ENCODE measurements at places on chromosomes 3 and 15.
A peak's percentile ranks its signal among the peaks of the same experiment; 100 is the strongest.

GRCh38 chr3:43217633-43218032, 68.7 kb upstream of the SNRK start:
- DNase-seq = no peak

- DNase-seq = no peak
These were observed 85.0 kb downstream of the HES1 start for GRCh38 chr3:194220901-194221326.

GRCh38 chr3:164577667-164578210, 500.6 kb downstream of the SI start:
- DNase-seq = no peak

DNA sequence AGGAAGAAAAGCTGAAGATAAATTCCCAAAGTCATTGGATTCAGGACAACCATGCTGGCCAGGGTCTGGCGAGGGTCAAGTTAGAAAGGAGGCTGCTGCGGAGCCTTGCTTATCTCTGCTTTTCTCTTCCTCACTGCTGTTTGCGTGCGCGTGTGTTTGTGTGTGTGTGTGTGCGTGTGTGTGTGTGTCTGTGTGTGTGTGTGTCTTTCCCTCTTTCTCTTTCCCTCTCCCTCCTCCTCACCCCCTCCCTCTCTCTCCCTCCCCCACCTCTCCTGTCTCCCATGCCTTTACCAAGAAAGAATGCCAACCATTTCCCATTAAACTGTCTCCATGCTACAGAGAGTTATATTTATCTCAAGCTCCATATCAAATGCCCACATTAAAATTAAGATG, at the start of gene COLQ:
Gene COLQ, minus strand, starts transcription at position 134 of the 393 bp plus-strand sequence. Its CDS starts 81 bp downstream, at position 53.
- DNase-seq = no peak

DNA sequence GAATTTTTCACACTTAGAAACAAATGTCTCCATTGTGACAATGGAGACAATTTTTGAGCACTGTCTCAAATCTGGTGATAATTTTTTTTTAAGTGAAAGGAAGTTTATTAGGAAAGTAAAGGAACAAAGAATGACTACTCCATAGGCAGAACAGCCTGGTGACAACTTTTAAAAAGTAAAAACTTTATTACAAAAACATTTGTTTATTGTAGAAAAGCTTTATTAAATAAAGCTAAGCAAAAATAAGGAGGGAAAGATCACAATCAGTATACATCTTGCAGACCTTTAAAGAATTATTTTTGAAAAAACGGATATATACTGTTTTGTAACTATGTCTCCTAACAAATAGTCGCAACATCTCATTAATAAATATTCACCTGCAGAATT, 688 bp upstream of the OXSM start:
- no peak for DNase-seq

- no peak for DNase-seq
These were observed 139.8 kb downstream of the RAB11A start for GRCh38 chr15:66008940-66009562.

DNA sequence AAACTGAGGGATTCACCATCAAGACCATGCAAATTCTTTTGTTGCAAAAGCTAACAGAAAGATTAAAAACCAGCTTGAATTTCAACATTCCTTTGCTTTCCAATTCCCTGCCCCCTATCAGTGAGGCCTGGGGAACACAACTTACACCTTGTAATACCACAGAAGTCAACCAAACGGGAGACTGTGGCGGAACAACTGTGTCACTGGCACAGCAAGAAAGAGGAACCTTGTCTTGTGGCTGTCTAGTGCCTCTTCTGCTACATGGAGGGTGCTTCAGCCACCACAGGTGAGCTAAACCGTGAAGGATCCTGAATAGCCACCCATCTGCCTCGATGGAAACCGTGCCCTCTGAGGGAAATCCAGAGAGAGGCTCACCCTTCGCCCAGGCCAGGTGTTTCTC, 11.4 kb downstream of the CCDC12 start:
- DNase-seq = no peak

- DNase-seq = no peak
These were observed 37.1 kb downstream of the SEMA3G start for GRCh38 chr3:52407779-52408178.

DNA sequence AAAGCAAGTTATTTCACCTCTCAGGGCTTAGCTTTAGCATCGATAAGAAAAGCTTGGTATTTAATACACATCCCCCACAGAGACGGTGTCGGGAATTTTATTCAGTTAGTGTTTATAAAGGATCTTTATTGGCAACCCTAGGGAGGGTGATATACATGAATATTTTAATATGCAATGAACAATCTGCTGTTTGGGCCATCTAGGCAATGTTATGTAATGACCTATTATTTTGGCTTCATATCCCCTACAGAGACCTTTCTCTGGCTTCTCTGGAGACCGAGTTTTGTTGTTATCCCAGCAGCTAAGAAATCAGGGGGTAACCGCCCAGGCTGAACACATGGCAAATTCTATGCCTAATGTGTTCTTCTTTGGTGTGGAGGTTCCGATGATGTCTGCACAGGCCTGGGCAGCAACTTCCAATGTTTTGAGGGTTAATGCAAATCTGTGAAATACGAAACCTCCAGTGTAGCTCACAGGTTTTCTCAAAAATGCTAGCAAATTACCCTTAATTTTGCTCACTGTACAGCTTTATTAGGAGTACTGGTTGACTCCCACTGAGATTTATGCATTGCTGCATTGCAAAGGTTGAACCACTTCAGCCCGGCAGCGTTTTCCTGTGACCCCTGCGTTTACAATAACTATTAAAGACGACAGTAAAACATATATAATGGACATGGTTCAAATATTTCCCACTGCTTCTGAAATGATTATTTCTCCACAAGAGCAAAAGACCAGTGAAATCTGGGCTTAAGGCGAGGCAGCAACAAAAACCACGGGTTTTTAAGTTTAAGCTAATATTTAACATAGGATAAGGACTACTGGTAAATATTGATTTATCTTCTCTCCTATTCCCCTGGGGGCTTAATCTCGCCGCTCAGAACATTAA, 298.3 kb upstream of the NR2E3 start:
- no peak for DNase-seq

- DNase-seq = no peak
These were observed 14.1 kb upstream of the SHF start for GRCh38 chr15:45201869-45202268.

GRCh38 chr15:75149867-75150709, 51.6 kb upstream of the C15orf39 start:
- no peak for DNase-seq

GRCh38 chr3:197680955-197681521, 55.7 kb downstream of the RUBCN start:
- no peak for DNase-seq

DNA sequence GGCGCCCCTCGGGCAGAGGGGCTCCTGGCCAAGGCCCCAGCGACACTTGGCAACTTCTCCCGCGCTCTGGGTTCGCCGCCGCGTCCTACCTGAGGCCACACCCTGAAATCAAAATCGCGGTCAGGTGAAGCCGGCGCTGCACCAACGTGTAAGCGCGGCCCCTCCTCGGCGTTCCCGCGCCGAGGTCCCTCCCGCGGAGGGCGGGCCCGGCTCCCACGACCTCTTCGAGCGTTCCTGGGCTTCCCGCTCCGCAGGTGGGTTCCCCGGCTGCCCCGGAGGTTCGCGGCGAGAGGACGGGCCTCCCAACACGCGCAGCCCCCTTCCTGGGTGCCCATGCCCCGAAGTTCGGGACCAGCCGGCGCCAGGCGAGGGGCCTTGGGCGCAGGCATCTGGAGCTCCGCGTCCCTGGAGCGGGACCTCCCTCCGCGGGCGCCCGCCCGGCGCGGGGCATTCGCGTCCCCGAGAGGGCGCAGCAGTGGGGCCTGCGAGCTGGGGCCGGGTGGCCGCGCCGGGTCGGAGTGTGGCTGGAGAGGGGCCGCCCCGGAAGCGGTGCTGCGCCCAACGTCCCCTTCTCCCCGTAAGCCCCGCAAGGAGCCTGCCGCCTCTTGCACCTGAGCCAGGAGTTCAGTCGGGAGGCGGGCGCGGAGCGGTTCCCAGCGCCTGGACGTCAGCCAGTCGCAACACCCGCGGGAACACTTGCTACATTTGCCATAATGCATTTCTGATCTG, 13.7 kb downstream of the PAK6 start:
- no peak for DNase-seq

- peak; percentile 16 for DNase-seq
These were observed 7.8 kb downstream of the EIF1B start for GRCh38 chr3:40317061-40317855.

- no peak for DNase-seq
These were observed 664 bp upstream of the LARP6 start for GRCh38 chr15:70854666-70854976.

GRCh38 chr3:31661993-31662670, 129.4 kb downstream of the STT3B start:
- DNase-seq = no peak

- DNase-seq = no peak
These were observed 10.6 kb downstream of the FBN1 start for GRCh38 chr15:48634893-48635292.

DNA sequence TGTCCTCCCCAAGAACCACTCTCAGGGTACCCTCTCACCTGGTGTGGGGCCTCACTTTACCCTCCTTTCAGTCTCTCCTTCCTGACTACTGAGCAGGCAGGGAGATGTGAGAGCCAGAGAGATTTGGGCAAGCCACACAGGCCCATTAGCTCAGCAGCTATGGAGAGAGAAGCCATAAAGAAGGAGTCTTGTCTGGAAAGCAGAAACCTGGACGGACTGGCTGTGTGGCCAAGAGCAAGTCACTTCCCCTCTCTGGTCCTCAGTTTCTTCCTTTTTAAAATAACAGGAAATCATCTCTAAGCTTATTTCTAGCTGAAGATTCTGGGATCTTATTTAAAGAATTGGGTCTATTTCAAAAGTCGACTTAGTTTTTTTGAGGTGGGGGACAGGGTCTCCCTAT, 65.8 kb upstream of the ZNF148 start:
- no peak for DNase-seq

GRCh38 chr3:21357241-21357640, 393.8 kb downstream of the ZNF385D start:
- DNase-seq = no peak

DNA sequence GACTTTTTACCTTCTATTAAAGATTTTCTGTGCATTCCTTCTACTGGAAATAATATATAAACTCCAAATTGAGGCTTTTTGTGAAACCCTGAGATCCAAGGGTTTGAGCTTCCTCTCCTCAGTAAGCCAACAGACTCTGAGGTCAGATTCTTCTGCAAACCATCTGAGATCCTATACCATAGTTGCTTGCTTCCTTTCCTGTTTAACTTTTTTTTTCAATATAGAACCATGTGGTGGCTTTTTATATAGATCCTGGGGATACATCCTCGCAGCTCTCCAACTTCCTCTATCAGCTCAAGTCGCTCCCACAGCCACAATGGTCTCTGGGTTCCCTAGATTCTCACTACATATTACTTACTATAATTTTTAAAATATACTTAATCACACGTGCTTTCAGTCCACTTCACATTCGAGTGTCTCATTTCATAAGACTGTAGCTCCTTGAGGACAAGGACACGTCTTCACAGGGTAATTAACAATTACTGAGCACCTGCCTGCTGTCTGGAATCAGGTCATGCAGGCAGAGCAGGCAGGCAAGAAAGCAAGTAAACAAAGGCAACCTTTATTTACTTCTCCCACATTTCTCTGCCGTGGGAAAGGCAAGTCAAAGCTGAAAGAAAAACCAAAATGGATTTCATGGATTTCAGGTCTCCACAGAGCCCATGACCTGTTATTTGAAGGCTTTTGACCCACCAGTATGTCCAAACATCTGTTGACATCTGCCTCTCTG, 941.5 kb downstream of the FHIT start:
- DNase-seq = no peak

- no peak for DNase-seq
These were observed 72.6 kb downstream of the CCR1 start for GRCh38 chr3:46135475-46135874.

DNA sequence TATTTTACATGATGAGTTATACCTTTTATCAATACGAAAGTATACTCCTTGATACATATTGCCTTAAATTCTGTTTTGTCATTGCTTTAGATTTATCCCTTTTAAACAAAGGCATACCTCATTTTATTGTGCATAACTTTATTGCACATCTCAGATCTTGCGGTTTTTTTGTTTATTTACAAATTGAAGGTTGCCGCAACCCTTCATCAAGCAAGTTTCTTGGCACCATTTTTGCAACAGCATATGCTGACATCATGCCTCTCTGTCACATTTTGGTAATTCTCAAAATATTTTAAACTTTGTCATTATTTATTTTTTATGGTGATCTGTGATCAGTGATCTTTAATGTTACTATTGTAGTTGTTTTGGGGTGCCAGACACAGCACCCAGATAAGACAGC, 20.9 kb downstream of the SNRK start:
- DNase-seq = no peak

- no peak for DNase-seq
These were observed 64.5 kb downstream of the ADAMTS17 start for GRCh38 chr15:100277087-100277855.

- no peak for DNase-seq
These were observed 4.3 kb upstream of the GPR160 start for GRCh38 chr3:170033489-170033888.

DNA sequence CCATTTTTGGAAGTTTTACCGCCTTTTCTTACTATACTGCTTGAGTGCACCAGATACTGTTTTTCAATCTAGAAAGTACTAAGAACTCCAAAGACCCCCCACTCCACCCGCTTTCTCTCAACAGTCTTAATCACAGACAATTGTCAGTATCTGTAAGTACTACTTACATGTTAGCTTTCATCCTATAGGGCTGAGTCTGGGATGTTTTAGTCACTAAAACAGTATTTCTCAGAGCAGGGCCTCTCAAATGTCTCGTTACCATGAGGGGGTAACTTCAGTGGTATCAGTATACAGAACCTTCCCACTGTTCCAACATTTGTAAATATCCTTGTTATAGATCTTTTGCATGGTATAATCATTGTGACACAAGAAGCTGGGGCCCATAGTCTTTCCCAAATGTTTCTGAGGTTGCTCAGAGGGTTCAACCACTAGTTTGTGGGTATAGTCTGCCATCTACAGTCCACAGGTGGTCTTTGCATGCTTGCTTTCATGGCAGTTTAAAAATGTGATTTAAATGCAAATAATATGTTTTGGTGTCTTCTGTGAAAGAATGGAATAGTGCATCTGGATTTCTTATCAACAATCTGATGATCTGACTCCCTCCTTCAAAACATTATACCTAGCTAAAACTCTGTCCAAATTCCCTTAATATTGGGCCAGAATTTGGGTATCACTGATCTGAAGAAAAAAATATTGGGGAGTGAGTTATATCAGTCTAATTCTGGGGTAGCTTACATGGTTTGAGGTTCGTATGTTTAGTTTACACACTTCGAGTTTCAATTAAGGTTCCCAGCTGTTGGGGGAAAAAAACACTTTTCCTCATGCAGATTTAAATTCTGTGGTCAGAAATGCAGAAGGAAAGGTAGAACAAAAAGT, 18.0 kb upstream of the DNAJC13 start:
- DNase-seq = peak; percentile 38

DNA sequence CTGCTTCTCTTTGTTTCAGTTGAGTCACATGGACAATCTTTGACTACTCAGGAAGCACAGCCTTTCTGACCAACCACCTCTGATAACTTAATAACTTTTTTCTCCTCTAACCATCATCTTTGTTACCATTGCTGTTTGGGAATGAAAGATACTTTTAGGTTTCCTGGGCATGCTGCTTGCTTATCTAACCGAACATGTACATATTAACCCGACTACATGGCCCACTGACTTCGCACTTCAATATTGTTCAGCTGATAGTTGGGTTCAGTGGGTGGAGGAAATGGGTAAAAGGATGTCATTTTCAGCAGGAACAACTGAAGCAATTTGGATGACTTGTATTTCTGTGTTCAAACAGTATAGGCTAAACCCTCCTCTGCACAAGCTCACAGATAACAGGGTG, 214.3 kb downstream of the SQOR start:
- no peak for DNase-seq

- no peak for DNase-seq
These were observed 31.7 kb upstream of the PRR23E start for GRCh38 chr3:127161236-127161635.

Measured in DMS 273 treated with DMSO at 0.1 percent for 48 hours (cell line).